ENCODE measurements at places on chromosomes 3 and 15.

DNA sequence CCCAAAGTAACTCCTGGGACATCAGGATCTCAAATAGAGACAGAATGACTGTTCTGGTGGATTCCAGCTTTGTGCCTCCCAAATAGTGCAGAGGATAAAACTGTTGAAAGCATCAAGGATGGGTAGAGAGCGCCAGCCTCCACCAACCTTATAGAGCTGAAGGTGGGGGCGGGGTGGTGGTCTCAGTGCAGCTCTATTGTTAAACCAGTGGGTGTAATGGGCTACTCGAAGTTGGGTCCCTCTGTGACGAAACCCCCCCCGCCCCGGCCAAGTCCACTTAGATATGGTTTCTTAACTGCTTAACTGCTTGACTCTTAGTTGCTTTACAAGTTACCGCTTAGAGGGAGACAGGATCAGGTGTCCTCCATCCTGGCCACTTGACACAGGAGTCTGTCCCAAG is 22.7 kb downstream of the DHX30 start:
- no peak for DNase-seq

- DNase-seq = no peak
Measured at GRCh38 chr3:66933233-66933632, 64.9 kb upstream of the KBTBD8 start.

DNA sequence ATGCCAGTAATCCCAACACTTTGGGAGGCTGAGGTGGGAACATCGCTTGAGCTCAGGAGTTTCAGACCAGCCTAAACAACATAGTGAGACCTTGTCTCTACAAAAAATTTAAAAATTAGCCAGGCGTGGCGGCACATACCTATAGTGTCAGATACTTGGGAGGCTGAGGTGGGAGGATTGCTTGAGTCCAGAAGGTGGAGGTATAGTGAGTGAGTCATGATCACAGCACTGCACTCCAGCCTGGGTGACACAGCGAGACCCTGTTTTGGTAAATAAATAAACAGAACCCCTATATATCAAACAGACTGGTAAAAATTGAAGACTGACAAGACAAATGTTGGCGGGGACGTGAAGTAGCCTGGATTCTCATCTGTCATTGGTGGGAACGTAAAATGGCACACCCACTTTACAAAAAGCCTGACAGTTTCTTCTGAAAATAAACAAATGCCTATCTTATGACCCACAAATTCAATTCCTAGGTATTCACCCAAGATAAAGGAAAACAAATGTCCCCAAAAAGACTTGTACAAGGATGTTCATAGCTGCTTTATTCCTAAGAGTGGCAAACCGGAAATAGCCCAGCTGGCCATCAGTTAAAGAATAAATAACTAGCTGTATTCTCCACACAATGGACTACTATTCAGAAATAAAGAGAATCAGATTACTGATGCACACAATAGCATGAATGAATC is 47.0 kb upstream of the GK5 start:
- DNase-seq = no peak

- no peak for DNase-seq
Measured at GRCh38 chr3:105691633-105692032, 177.2 kb downstream of the CBLB start.

- no peak for DNase-seq
Measured at GRCh38 chr3:41148478-41148877, 50.8 kb upstream of the CTNNB1 start.

DNA sequence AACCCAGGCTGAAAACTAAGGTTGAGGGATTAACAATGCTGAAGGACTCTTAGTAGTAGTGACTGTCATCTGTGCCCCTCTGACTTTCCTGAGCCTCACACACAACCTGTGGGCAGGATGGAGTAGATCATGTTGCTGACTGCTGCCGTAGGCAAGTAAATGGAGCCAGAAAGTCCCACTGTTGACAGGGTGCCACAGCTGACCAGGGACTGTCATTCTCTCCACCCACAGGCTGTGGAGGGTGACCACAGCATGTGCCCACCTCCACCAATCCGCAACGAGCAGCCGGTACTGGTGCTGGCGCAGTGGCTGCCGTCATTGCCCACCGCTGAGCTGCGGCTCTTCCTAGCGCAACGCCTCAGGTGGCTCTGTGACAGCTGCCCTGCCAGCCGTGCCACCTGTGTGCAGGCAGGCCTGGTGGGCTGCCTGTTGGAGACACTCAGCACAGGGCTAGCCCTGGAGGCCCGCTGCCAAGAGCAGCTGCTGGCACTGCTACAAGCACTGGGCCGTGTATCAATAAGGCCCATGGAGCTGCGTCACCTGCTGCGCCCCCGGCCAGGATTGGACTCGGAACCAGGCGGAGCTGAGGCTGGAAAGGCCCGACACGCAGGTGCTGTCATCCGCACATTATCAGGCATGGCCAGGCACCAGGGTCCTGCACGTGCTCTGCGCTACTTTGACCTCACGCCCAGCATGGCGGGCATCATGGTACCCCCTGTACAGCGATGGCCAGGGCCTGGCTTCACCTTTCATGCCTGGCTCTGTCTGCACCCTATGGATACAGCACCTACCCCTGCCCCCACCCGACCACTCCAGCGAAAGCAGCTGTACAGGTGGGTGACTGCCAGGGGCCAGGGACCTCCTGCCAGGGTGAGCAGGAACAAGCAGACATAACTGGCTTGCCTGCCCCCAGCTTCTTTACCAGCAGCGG is 15.6 kb downstream of the NBEAL2 start:
- DNase-seq = no peak

DNA sequence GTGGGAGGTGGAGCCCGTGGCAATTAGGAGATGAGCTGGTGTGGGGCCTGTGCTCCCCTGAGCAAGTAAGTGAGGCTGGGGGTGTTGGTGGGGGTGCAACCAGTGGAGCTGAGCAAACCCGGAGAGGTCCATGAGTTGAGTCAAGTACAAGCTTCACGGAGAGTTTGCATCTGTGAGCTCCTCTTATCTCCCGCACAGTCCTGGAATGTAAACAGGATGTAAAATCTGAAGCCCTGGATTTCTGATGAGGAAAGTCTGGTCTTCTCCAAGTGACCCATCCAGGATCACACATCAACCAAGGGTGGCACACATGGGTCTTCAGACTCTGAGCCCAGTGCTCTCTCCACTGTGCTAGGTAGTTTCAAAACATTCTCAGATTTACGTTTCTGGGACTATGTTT is 67.8 kb downstream of the LSM3 start:
- DNase-seq = no peak

- DNase-seq = peak; percentile 36
Measured at GRCh38 chr3:51434746-51435327, 43.8 kb downstream of the RBM15B start.

GRCh38 chr3:128266453-128266852 is 113.2 kb downstream of the EEFSEC start:
- no peak for DNase-seq

DNA sequence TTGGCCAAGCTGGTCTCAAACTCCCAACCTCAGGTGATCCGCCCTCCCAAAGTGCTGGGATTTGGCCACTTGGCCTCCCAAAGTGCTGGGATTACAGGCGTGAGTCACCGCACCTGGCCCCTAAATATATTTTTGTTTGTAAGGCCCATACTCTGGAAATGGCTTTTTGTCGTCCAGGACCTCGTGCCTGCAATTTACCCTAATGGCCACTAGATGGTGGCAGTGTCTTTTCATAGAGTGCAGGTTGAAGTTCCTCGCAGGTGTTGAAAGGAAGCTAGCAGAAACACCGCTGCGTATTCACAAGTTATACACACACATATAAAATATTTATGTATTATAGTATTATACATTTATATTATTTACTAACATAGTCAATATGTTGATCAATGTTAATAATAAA is 97.2 kb downstream of the LRTM1 start:
- no peak for DNase-seq

GRCh38 chr3:37737134-37737533 is 124.5 kb upstream of the CTDSPL start:
- DNase-seq = no peak

DNA sequence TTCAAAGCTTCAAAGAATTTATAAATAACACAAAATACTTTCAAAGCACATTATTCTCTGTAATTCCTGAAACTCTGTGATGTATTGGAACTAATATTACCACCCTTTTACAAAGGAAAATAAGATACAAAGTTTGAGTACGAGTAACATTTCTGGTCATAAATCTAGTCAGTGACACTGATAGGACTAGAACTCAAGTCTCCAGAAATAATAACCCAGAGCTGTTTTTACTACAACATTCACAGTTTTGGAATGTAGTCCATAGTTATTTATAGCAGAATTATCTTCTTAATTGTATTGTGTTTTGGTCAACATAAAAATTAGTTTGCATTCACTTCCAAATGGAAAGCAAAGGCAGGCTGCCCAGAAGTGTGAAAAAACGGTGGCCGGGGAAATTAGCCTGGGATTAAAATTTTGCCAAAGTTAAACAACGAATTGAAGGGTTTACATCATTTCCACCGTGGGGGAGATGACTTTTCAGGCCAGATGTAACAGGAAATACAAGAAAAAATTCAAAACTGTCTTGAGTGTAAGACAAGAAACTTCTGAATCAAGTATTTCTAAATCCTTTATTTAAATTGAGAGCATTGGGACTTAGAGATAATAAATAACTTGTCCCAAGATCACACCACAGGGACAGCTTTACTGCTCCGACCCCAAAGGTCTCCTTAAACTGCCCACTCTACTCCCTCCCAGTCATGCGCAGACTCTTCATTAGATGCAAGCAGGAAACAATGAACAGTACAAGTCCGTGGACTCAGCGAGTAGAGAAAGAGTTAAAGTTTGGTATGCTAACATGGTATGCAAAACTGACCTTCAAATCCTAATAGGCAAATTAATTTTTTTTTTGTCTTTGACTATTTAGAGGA is 74.3 kb upstream of the VGLL4 start:
- no peak for DNase-seq

- no peak for DNase-seq
Measured at GRCh38 chr3:30302027-30302426, 304.4 kb upstream of the TGFBR2 start.

DNA sequence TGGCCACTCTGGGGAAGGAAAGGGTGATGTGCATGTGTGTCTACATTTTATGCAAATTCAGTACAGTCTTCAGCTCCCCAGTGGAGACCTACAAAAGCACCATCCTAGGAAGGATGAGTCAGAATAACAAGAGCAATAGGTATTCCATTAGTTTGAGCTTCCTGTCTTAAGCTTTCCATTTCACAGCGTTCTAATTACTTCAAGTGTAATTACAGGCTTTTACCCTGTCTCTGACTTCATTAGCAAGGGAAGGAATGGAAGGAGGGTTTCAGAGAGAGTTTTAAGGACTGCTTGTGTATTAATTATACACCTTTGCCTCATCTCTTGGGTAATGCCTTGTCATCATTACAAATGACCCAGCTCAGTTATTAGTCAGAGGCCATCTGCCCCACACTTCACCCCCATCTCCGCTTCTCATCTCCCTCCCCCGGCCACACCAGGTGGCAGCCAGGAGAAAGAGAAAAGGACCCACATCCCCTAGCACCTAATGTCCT is 202.8 kb upstream of the MRPL3 start:
- no peak for DNase-seq

GRCh38 chr3:132318451-132318850 is 1.2 kb downstream of the ACP3 start:
- no peak for DNase-seq

DNA sequence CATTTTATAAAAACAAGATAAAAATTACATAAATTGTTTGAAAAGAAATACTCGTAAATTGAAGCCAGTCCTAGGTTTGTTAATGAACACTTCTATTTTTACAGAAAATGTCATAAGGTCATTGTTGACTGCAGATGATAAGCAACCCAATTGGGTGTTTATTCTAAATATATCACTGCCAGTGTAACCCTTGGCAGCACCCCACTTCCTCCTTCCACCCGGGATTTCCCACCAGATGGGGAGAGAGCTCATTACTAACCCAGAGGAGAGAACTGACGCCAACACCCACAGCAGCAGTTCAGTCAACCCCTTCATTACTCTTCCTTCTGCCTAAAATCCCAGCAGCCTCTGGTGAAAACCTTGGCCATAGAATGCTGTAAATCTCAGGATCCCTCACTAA is 307.6 kb downstream of the GAP43 start:
- DNase-seq = no peak

DNA sequence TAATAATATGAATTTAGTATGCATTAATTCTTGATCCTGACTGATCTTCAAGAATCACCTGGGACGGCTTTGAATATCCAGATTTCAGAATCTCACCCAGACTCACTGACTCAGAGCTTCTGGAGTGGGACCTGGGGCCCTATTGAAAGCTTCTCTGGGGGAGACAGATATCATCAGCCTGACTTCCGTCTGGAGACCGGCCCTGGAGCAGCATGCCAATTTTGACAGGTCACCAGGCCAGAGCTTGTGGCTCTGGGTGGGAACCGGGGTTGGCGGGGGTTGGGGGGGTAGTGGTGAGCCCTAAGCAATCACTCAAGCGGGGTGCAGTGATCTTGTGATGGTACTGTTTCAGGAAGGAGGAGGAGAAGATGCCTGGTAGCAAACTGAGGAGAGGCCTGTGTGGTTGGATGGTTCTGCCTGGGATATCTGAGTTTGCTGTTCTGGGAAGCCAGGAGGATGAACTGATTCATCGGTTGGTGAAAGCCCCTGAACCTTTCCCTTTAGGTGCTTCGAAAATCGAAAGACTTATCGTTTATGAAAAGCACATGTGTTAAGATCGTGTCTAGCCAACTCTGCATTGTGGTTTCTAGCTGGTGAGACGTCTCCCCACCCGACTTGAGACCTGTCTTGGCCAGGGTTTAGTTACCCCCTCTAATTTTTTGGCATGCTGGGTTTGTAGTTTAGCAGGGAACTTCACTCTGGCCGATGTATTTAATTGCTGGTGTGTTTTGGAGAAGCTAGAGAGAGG is 263.9 kb upstream of the C2CD4B start:
- DNase-seq = no peak

DNA sequence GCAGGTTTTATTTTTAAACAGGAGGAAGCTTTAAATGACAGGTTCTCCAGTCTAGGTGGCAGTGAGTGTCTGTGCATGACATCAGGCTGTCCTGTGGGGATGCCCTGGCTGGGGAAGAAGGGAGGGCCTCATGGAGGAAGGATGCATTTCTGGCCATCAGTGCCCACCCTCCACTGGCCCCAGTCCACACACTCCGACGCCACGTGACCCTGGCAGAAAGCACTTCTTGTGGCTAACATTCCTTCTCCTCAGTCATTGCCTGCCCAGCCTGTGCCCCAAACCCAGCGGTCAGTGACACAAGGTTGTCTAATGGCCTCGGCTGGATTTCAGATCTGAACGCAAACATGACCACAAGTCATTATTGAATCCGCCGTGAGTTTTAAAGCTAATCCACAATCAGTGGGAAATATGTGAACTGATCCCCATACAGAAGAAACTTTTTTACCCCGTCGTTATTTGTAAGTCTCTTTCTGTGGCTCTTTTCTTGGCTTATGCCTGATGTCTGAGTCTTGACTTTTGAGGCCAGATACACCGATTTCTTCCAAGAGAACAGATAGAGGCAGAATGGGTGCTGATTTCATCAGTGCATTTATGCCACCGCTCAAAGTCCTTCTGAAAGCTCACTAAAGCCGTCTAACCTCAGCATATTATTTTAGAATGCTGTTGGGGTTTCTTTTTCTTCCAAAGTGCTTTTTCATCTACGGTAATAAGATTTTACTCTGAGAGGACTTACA is 17.3 kb upstream of the LRRK1 start:
- no peak for DNase-seq
